ENCODE measurements at places on chromosomes 13 and 19.
A peak's percentile ranks its signal among the peaks of the same experiment; 100 is the strongest.

DNA sequence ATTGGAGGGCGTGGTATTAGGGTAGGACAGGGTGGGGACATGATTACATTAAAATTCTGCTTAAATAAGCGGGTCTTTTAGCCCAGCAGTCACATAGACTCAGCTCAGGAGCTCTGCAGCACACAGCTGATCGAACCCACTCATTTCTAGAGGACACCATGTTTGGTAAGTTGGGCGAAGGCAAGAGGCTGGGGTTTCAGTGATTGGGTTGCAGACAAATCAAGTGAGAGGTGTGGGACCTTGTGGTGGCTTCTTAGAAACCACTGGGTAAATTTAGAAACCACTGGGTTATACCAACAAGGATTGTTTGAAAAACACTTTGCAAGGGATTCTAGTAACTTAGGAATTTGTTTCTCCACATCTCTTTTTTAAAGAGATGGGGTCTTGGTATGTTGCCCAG is at the start of gene LEUTX:
Gene LEUTX, plus strand, starts transcription at position 92 of the 400 bp plus-strand sequence. Its CDS starts 67 bp downstream, at position 159.
- no peak for DNase-seq

DNA sequence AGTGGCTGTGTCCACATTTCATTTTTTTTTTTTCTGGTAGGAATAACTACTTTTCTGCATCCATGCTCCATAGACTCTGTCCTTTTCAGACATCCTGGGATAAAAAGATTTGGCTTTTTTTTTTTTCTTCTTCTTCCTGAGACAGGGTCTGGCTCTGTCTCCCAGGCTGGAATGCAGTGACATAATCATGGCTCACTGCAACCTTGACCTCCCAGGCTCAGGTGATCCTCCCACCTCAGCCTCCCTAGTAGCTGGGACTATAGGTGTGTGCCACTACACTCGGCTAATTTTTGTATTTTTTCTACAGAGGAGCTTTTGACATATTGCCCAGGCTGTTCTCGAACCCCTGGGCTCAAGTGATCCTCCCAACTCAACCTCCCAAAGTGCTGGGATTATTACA is 4.1 kb upstream of the ICAM3 start:
- no peak for DNase-seq

GRCh38 chr13:20473888-20474287 is 51.8 kb downstream of the CRYL1 start:
- DNase-seq = no peak

- peak; percentile 6 for DNase-seq
Measured at GRCh38 chr13:72062566-72062965, 195.6 kb upstream of the DACH1 start.

- DNase-seq = no peak
Measured at GRCh38 chr13:35496006-35496405, 19.5 kb upstream of the MAB21L1 start.

DNA sequence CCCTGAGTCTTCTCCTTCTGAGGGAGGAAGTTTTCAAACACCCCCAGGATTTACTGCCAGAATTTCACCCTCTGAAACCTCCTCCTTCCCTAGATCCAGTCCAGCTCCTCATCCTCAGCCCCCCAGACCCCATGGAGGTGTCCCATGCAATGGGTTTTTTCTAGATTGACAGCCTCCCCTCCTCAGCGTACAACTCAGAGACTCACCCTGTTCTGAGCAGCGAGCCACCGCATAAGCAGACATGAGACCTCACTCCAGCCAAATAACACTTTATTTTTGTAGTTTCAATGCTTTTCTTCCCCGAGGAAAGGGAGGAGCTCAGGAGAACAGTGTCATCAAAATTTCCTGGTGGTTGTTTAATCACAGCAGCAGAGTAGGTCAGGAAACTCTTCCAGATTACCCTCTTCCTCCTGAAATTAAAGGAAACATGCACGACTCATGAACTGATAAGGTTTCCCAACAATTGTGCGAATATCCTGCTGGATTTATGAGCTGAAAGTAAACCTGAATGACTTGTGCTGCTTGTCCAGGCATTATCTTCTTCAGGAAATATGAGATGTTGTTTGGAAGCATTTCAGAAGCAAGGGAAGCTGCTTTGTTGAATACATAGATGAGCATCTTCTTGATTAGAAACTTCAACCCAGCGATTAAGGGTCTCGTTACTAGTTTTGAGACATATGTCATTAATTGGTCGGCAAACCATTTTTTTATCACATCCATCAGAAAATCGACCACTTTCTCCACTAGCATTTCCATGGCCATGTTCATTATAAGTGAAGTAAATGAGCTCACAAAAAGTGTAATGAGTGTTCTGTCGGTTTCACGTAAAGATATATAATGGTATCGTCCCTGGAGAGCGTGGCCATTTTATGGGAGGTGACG is 36.2 kb downstream of the ERICH4 start:
- no peak for DNase-seq

- peak; percentile 52 for DNase-seq
Measured at GRCh38 chr19:29811125-29812079, at the start of gene CCNE1. CCNE1 (plus strand) TSS chr19:29811991; CDS start chr19:29812556, 565 bp downstream.

GRCh38 chr13:63909726-63910375 is 2494.2 kb upstream of the PCDH20 start:
- no peak for DNase-seq

DNA sequence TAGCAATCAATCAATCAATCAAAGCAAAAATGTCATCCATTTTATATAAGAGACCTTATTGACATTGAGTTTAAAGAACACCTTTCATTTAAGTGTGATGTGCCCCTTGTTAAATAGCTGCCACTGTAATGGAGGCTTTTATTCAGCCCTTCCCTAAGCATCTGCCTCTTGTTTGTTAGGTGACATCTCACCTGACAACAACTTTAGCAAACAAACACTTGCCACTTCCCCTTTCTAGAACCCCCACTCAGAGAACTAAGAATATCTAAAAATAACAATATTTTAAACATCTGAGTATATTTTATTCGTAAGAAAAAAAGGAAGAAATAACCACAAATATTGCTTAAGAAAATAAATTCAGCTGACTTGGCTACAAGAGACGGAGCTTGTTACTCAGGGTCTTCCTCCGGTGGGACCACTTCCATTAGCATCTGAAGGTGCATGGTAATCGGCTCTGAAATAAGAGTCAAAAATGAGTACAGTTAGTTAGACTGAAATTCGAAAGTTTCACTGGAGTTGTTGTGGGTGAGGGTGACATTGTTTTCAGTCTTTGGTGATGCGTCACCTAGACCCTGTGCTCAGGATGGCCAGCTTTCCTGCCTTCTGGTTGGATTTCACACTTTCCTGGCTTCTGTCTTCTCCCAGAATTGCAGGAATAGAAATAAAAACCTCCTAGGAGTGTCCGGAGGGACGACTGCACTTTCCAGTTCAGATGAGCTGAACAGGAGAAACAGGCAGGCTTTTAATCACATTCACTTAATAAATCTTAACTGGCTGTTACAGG is 39.1 kb downstream of the SLC7A9 start:
- DNase-seq = no peak

- DNase-seq = peak; percentile 64
Measured at GRCh38 chr19:18543814-18544475, 572 bp upstream of the FKBP8 start.

DNA sequence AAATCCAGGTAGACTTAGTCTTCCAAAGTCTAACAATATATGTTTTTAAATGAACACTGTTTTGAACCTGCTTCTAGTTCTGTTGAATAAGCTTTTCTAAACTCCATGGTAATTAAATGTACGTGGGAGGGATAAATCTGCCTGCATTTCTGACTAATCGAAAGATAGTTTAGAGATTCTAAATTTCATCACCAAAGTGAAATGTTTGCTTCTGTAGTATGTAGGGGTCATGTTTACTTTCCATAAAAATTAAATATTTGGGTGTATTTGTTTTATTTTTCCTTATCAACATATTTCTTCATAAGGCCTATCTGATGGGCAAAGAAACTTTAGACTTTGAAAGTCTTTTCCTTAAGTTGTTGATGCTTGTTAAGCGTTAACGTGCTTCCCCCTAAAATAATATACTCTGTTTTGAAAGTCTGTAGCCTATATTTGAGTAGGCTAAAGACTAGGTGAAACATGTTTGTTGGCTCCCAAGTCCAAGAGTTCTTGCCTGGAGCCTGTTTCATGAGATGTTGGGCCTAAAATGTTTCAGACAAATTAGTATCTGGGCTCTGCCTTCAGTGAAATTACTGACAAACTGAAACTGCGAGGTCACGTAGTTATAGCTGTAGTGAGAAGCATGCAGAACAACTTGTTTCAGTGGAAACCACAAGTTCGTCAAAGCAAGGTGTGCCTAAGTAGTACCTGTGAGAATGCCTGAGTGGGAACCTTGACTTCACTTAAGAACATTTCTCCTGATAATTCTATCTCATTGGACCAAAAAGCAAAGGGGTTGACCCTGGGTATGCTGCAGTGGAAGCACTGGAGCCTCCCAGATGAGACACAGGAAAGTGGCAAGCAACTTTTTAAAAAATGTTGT is 126.2 kb downstream of the LMO7 start:
- no peak for DNase-seq

- DNase-seq = peak; percentile 7
Measured at GRCh38 chr13:34349091-34349722, 531.3 kb downstream of the RFC3 start.

- peak; percentile 79 for DNase-seq
Measured at GRCh38 chr13:109790942-109791605, 4.7 kb upstream of the IRS2 start.

- DNase-seq = no peak
Measured at GRCh38 chr13:73877399-73877798, 256.8 kb downstream of the KLF12 start.

DNA sequence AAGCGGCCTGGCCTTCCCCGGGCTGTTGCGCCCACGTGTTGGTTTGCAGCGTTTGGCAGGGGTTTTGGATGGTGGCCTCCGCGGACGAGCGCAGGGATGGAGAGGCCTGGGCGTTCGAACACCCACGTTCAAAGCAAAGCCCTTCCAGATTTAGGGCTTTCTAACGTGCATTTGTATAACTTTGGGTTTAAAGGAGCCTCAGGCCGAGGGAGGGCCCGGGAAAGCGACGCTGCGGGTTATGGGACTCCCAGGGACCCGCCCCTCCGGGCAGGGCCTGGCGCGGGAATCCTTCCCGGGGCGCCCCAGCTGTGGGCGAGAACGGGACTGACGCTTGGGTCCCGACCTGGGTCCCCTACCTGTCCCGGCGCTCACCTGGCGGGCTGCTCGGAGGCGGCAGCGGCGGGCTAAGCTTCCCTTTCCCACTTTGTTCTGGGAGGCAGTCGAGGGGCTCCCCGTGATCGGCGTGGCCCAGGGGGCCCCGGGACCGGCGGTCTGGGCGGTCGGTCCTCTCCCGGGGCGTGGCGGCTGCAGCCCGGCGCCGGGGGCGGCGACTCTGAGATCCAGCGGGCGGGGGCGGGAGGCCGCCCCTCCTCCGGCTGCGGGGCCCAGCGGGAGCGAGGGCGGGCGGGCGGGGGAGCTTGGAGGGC is at the start of gene FBXO17:
Gene FBXO17, minus strand, starts transcription at position 529 of the 647 bp plus-strand sequence. CDS start 25,423 bp downstream, outside the sequence.
- peak; percentile 39 for DNase-seq

- no peak for DNase-seq
Measured at GRCh38 chr19:23315286-23315685, 65.1 kb upstream of the ZNF724 start.

GRCh38 chr19:23222998-23223652 is 27.1 kb downstream of the ZNF724 start:
- DNase-seq = no peak

DNA sequence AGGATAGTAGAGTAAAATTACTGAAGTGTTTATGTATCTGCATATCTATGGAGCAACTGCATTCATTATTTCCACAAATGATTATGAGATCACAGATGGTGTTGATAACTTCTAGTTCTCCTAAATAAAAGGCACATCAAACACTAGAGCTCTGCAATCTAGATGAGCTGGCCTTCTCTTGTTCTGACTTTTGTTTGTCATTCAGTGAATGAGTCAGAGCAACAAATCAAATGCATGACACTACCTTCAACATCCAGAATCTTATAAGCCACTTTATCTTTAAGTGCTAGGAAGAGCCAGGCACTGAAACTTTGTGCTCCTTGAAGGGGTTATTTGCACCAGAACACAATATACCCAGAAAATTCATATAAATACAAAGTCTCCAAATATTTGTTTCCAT is 456.0 kb downstream of the PCDH17 start:
- DNase-seq = no peak

GRCh38 chr19:49411681-49412326 is 11.4 kb downstream of the PTH2 start:
- no peak for DNase-seq

DNA sequence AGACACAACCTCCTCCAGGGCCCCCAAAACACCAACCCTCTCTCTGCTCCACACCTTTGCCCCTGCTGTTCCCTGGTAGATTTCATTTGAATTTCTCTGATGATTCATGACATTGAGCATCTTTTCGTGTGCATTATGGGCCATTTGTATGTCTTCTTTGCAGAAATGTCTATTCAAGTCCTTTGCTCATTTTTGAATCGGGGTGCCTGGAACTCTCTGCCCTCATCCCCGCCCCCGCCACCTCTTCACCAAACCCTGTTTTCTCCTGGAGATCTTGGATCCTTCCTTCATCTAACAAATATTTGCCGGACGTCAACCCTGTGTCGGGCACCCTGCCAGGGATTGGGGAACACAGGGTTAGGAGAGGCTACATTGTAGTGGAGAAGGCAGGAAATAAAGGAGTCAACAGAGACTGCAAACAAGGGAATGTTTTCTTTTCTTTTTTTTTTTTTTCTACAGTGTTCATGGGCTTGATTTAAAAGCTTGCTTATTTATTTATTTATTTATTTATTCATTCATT is 25.5 kb upstream of the SLC1A5 start:
- peak; percentile 49 for DNase-seq

- DNase-seq = no peak
Measured at GRCh38 chr13:72435251-72435650, 292.2 kb downstream of the MZT1 start.

DNA sequence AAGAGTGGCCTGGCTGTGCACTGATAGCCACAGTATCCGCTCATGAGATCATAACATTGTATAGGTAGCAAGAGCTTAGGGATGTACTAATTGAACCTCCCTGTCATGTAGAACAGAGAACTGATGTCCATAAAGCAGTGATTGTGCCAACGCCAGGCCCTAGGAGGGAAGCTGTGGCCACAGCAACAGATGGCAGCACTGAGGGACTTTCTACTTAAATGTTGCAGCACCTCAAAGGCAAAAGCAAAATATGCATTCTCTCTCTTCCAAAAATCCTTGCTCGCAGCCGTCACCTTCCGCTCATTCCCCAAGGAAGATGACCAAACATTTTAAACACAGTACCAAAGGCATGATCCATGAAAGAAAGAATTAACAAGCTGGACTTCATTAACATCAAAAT is 32.3 kb downstream of the COL4A1 start:
- no peak for DNase-seq
